Stimulated activated naive CD8-positive, alpha-beta T cell treated with anti-CD3 and anti-CD28 coated beads, Interleukin-15, amount 100 ng/mL, for 72 hours (primary cell): ENCODE measurements at places on chromosomes 3 and 15.

DNA sequence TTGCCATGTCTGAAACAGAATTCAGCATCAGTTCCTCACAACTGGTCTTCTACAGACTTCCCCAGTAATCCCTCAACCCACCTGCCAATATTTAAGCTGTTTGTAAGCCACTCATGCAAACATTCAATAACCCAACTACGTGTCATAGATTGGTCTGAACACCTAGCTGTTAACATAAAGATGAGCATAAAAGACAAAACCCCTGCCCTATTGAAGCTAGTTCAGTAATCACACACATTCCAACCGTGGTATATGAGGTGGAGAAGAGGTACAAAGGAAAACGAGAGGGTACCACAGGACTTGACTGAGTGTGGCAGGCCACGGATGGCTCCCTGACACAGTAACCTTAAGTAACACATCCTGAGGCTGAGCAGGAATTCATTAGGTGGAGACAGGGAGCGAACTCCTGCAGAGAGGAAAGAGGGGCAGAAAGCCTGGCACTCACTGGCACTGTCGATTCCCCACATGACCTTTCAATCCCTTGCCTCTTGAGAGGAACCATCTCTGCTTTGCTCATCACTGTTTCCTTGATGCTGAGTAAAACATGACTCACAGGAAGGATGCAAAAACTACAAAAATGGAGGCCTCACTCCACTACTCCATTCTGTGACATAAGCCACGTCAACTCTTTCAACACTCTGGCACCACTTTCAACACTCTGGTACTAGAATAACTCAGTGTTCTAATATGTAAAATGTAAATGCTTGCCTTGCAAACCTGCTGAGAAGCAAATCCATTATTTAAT lies 31.3 kb downstream of the RPN1 start:
- peak; percentile 55 for DNase-seq

- DNase-seq: no peak
These were observed 415.8 kb upstream of the GOLIM4 start for GRCh38 chr3:168511428-168512014.

DNA sequence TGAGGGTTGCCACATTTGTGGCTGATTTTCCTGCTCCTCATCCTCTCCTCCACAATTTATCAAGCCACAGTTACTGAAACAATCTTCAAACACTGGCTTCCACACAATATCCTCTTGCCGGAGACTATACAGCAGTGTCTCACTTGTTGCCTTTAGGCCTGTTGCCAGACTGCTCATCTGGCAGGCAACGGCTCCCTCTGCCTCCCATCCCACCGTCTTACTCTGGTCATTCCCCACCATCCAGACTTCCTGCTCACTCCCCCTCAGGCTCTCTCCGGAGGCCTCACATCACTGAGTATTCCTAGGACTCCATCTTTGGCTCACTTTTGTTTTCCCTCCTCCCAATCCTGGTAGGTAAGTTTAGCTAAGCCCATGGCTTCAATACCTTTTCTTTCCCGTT lies 301.9 kb downstream of the IL20RB start:
- DNase-seq: no peak

GRCh38 chr15:28123408-28124023 lies 24.4 kb upstream of the OCA2 start:
- peak; percentile 31 for DNase-seq

DNA sequence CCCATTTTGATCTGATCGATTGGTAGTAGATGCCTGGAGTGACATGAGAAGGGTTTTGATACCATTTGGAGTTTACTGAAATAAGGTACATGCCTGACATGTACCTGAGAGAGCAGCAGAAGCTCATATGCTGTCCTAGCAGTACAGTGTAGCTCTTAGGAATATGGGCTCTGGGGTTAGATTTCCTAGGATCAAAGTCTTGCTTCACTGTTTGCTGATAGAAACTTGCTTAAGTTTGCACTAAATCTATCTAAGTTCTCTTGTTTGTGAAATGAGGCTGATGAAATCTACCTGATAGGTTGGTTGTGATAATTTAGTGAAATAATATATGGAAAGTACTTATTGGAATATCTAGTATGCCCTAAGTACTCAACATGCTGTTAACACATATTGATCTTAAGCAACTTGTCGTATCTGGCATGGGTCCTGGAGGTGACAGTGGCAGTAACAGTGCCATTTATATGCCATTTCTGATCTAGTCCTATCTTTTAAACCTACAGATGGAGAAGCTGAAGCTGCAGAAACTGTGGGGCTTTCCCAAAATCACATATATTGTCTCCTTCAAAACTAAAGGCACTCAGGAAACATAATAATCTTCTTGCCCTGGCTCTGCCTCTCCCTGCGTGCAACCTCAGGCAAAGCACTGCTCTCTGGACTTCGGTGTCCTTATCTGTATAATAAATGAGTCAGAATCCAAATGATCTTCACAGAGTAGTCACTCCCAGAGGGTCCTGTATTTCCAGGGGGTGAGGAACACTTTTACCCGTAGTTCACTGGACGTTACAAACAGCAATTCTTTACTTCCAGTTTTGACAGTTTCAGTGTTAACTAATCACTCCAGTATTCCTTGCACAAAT lies 223.6 kb upstream of the SETMAR start:
- DNase-seq: no peak

- DNase-seq: no peak
These were observed 54.8 kb downstream of the FILIP1L start for GRCh38 chr3:100059472-100059871.

DNA sequence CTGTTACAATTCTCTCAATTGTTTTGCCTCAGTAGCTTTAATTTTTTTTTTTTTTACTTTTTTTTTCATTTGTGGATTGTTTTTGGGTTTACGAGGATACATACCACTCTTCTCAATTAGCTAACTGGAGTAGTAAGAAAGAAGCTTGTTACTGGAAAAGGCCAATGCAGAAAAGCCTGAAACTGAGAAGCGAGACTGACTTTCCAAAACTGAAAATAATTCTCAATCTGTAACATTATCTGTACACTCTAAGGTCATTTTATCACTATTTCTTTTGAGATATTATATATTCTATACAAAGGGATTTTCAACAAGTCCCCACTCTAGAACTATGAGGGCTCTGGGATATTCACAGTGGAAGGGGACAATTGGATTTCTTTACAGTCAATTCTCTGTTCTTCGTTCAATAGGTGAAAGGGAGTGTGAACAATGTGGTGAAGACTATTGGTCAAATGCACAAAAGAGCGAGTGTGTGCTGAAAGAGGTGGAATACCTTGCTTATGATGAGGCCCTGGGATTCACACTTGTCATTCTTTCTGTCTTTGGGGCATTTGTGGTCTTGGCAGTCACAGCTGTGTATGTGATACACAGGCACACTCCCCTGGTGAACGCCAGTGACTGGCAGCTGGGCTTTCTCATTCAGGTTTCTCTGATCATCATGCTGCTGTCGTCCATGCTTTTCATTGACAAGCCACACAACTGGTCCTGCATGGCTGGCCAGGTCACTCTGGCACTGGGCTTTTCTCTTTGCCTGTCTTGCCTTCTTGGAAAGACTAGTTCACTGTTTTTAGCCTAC lies 83.9 kb upstream of the KCNAB1 start:
- no peak for DNase-seq

DNA sequence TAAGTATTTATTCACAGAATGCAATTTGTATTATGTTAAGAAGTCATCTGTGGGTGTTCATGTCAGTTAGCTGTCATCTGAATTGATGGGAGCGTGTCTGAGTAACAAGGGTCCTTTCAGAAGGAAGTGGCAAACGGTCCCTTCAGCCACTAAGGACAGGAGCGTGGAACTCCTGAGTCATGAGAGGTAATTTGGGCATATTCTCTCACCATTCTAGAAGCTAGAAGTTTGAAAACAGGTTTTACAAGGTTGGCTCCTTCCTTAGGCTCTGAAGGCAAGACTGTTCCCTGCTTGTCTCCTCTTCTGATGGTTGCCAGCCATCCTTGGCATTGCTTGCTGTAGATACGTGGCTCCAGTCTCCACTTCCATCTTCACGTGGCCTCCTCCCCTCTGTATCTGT lies 19.7 kb downstream of the ABHD2 start:
- no peak for DNase-seq

- no peak for DNase-seq
These were observed 63.7 kb upstream of the PRR23C start for GRCh38 chr3:139108253-139108969.

GRCh38 chr3:139319428-139320402 lies 24.1 kb upstream of the MRPS22 start:
- DNase-seq: no peak

DNA sequence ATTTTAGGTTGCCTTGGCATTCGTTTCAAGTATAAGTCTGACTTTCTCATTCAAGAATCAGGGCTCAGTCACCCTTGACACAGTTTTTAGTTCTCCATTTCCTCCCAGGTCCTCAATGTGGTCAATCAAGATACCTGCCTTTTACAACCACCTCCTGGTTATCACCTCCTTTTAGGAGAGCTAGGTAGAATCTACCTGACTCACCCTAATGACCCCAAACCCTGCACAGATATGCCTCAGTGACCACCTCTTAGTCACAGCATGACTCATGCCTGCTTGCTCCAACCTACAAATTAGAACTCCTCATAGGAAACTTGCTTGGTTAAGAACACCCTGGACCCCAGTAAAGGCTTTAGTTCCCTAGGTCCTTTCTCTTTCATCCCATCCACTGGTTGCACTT lies 22.5 kb downstream of the DMXL2 start:
- peak; percentile 17 for DNase-seq

GRCh38 chr3:187464682-187465081 lies 96.5 kb downstream of the RTP4 start:
- DNase-seq: no peak

- no peak for DNase-seq
These were observed 6.3 kb downstream of the XIRP1 start for GRCh38 chr3:39185959-39186691.

DNA sequence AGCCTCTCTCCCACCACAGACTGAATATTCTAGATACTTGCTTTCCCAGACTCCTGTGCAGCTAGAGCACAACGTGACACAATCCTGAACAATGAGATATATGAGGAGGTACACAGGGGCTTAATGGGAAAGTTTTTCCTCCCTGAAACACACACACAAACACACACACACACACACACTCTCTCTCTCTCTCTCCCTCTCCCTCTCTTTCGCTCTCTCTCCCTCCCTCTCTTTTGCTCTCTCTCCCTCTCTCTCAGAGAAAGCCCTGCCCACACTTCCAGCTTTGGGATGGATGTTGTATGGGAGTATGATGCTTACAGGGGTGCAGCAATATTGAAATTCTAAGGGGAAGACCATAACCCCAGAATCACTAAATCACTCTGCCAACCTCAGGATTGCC lies 110.1 kb downstream of the PLD1 start:
- no peak for DNase-seq

GRCh38 chr3:175186511-175186910 lies 327.4 kb downstream of the NAALADL2 start:
- DNase-seq: no peak

GRCh38 chr3:8765528-8765927 lies 3.9 kb downstream of the OXTR start:
- no peak for DNase-seq

DNA sequence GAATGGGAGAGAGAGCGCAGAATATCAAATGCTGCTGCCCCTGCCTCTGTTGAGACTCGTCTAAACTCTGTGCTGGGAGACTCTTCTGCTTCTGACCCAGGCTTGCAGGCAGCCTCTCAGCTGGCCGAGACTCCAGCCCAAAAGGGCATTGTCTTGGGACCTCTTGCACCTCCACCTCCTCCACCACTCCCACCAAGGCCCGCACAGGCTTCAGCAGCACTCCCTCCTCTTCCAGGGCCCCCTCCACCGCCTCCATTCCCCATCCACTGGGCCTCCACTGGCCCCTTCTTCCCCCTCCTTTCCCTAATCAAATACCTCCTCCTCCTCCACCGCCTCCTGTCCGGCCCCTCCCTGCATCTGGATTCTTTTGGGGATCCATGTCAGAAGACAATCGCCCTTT lies 31.3 kb downstream of the GMNC start:
- DNase-seq: no peak

- no peak for DNase-seq
These were observed 158.3 kb upstream of the C2CD4B start for GRCh38 chr15:62323353-62323890.

DNA sequence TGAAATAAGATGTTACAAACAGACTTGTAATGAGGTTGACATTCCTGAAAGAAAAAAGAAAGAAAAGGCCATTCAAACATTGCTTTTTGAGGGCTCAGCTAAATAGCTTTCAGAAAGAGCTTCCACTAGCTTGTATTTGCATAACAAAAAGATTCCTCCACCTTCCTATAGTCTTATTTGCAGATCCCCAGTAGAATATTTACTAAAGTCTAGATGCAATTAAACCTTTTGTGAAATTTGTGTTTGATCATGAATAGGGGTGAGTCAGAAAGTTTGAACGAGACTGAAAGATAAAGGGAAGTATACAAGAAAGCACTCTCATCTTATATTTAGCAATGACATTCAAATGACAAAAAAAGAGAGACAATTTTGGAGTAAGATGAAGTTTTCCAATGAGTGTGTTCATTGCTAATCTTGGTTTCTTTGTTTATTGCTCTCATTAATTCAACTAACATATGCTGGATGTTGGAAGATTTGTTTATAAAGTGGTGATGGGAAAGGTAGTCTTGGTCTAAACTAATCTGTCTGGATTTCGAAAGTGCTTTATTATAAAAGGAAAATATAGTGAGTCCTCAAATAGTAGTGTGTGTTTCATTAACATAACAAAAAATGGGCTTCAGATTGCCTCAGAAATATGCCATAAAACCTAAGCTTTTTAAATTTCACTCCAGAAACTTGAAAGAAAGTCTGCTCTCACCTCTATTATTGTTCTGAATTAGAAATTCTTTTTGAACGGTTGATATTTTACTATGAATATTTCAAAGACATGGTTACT lies 9.1 kb upstream of the CADPS start:
- no peak for DNase-seq

GRCh38 chr3:157235291-157235690 lies 75.3 kb upstream of the CCNL1 start:
- no peak for DNase-seq

GRCh38 chr3:49217688-49218470 lies 46.5 kb downstream of the KLHDC8B start:
- no peak for DNase-seq

DNA sequence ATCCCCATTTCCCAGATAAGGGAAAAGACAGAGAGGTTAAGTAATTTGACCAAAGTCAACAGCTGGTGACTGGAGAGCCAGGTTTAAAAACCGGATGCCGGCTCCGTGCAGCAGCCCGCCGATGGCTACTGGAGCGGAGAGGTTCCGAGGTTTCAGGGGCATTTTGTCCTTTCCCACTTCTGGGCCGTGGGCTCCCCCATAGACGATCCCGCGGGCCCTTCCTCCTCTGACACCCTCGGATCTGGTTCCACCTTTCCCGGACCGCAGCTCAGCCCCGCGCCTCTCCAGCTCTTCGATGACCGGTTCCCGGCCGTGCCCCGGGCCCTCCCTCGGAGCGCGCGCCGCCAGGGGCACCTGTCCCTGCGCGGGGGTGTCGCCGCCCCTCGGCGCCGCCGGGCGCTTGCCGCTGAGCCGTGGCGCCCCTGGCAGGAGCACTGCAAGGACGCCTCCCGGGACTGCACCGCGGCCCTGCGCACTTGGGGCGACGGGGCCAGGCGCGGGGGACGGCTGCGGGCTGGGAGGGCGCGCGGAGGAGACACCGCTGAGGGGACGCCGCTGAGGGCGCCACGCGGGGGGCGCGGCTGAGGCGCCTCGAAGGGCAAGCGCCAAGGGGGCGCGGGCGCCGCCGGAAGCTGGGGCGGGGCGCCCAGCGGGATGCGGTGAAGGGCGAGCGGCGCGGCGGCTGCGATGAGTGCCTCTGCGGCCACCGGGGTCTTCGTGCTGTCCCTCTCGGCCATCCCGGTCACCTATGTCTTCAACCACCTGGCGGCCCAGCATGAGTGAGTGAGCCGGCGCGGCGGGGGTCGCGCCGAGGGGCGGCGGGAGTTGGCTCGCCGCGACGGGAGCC lies at the start of gene TM6SF1:
TSS of gene TM6SF1 (plus strand) at position 652 of the 847 bp plus-strand sequence. CDS start at position 688, 36 bp downstream.
- DNase-seq: peak; percentile 51
